ENCODE measurements at places on chromosomes 7 and 10. TPM values are rescaled to one million over a fixed set of nuclear protein-coding genes. Genes with fewer than 3 reads are reported as not detected.

Gene TMEM196
- total RNA-seq = not detected

Gene PLEKHS1
- total RNA-seq = under 0.01 TPM

Gene LIPN
- 0.09 TPM for total RNA-seq

DNA sequence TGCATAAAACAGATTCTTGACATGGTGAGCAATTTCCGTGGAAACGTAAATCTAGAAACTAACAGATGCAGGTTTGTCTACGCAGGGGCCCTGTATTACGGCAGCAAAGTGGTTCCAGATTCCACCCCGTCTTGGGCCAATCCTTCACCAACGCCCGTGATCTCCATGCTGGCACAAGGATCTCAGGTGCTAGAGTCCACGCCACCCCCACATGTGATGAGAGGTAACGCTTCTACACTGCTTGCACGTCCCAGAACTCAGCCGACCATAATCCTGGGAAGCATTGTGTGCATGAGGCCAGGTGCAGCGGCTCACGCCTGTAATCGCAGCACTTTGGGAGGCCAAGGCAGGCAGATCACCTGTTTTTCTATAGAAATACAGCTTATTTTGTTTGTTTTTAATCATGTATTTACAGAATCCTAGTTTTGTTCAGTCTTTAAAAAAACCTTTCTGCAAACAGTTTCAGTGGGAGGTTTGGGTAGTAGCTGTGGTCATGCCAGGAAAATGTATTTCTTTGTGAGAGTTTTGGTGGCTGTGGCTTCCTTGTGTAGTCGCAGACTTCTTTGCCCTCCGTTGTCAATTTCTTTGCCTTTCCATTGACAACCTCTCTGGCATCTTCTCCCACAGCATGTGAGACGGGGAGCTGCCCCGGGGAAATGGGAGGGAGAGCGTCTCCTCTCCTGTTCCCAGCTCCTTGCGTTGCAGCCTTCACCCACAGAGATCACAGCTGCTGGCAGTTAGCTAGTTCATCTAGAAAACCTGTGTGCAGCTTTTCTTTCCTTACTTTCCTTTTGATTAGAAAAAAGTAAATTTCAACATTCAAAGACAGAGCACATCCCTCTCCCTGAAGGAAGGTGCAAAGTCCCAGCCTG is 35.7 kb downstream of the ITIH2 start:
- H3K27ac ChIP-seq = no peak overlapping the region
- no peak for DNase-seq
- H3K36me3 ChIP-seq = peaks cover 37% of the 10 kb centered on the region
- no peaks in the 10 kb centered on the region for H3K27me3 ChIP-seq
- H3K4me3 ChIP-seq = no peak overlapping the region
- no peaks in the 10 kb centered on the region for H3K4me1 ChIP-seq

DNA sequence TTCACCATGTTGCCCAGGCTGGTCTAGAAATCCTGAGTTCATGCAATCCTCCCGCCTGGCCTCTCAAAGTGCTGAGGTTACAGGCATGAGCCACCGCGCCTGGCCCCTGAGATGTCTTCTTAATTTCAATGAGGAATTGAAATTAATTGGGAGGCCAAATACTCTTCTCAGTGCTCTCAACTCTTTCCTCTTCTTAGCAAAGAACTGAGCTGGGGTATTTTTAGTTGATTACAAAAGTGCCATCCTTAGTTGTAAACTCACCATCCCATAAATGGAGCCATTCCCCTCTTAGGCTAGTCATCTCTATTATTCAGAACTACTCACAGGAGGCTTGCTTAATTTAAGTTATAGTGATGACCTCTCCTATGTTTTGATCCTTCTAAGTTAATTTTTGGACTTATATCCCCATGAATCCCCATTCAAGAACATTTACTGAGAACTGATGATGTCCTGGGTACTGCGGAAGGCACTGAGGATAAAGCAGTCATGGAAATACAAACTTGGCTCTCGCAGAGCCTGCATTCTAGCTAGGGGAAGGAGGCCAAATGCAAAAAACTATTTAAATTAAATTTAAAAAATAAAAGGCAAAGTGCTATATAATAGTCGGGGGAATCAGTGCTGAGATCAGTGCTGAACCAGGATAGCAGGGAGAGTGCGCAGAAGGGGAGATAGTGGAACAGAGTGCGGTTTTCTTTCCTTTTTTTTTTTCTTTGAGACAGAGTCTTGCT is 145.3 kb downstream of the SFMBT2 start:
- no peaks in the 10 kb centered on the region for H3K36me3 ChIP-seq
- H3K27ac ChIP-seq = no peak overlapping the region
- no peaks in the 10 kb centered on the region for H3K4me1 ChIP-seq
- no peaks in the 10 kb centered on the region for H3K27me3 ChIP-seq
- DNase-seq = no peak
- no peak overlapping the region for H3K4me3 ChIP-seq

DNA sequence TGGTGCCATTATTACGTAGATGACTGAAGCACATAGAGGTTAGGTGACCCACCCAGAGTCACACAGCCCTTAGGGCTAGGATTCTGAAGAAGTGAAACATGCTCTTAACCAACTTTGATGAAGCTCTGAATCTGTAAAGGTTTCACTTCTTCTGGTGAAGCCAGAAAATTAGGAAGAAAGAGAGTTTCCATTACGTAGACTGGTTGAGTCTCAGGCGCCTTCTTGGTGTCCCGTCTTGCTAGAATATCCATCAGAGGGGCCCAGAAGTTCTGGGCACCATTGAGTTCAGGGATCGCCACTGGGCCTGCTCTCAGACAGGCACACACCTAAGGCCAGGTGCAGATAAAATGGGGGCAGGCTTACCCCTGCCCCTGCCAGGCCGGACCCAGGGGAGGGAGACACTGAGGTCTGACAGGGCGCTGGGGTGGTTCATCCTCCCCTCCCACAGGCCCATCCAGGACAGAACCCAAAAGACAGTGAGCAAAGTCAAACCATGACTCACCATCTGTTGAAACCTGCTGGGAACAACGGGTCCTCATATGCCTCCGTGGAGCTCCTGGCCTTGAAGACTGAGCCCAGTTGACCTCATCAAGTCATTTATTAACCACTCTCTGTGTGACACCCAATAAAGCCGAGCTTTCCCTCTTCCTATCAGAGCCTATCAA is 33.2 kb downstream of the DRGX start:
- H3K4me1 ChIP-seq = no peaks in the 10 kb centered on the region
- no peak for DNase-seq
- H3K27ac ChIP-seq = no peak overlapping the region
- H3K4me3 ChIP-seq = no peak overlapping the region

DNA sequence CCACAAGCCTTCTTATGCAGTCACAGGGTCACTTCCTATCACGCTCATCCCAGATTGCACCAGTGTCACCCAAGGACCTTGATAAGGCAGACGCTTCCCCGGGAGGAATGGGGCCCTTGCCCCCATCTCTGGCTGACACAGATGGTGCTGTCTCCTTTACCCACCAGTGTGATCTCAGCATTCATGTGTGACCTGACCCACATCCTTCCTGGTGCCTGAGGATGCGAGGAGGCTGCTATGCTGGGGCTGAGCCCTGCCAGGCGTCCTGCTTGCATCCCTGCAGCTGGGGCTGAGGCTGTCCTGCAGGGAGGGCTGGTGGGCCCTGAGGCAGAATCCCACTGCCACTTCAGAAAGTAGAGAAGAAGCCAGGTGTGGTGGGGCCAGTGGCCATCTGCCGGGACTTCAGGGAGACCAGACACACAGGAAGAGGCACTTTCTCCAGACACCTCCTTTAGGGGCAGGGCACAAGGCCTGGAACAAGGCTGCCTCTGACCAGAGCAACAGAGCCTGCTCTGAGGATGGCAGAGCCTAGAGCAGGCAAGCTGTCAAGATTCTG is 35.3 kb downstream of the RASGEF1A start:
- H3K27ac ChIP-seq = no peak overlapping the region
- no peaks in the 10 kb centered on the region for H3K36me3 ChIP-seq
- peaks cover 2% of the 10 kb centered on the region for H3K27me3 ChIP-seq
- no peak overlapping the region for H3K4me3 ChIP-seq
- peaks cover 9% of the 10 kb centered on the region for H3K4me1 ChIP-seq

GRCh38 chr7:137867289-137867688 is 20.5 kb upstream of the DGKI start:
- no peaks in the 10 kb centered on the region for H3K4me1 ChIP-seq
- no peak overlapping the region for H3K4me3 ChIP-seq
- no peak overlapping the region for H3K27ac ChIP-seq
- DNase-seq = no peak

DNA sequence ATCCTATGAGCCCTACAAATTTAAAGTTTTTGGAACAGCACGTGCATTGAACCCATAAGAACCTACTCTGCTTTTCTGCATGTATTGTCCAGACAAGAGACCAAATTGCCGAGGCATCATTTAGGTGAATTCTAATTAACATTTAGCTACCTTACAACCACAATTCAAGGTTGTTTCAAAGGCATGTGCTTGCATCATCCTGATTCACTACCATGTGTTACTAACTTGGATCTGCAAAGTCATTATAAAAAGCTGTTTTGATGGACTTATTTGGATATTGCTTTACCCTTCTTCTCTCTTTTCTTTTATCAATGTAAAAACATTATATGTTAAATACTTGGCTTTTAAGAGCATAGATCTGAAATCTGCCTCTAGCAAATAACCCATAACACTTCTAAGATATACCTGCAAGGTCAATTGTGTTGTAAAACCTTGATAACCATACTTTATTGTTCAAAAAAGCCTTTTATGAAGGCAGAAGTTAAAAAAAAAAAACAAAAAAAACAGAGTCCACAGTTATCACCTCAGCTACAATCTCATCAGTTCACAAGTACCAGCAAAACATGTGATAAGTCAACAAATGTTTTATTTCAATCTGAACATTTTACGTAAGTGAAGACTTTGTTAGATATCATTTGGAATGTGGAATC is 51.9 kb downstream of the CFTR start:
- no peaks in the 10 kb centered on the region for H3K27me3 ChIP-seq
- no peak for DNase-seq
- no peaks in the 10 kb centered on the region for H3K36me3 ChIP-seq
- no peak overlapping the region for H3K4me3 ChIP-seq
- no peaks in the 10 kb centered on the region for H3K4me1 ChIP-seq

DNA sequence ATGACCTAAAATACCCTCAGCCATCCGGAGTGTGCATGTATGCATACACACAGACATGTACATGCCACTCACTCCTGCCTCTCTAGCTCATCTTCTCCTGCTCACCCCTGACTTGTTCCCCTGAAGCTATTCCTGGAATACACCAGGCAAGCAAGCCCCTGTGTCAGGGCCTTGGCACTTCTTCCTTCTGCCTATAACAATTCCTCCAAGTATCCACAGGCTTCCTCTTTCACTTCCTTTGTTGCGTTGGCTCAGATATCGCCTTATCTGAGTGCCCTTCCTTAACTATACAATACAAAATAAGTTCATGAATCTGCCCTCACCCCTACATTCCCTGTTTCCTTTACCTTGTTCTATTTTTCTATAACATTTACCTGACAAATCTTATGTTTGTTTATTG is 88.8 kb downstream of the NOD1 start:
- H3K27me3 ChIP-seq = no peaks in the 10 kb centered on the region
- H3K27ac ChIP-seq = no peak overlapping the region
- no peaks in the 10 kb centered on the region for H3K36me3 ChIP-seq
- H3K4me3 ChIP-seq = no peak overlapping the region
- no peak for DNase-seq
